ENCODE measurements at places on chromosomes 1 and 21.

GRCh38 chr1:176994931-176995596 lies 169.4 kb downstream of the ASTN1 start:
- DNase-seq: no peak

- DNase-seq: no peak
These were observed 18.2 kb upstream of the SSBP3 start for GRCh38 chr1:54424398-54424797.

DNA sequence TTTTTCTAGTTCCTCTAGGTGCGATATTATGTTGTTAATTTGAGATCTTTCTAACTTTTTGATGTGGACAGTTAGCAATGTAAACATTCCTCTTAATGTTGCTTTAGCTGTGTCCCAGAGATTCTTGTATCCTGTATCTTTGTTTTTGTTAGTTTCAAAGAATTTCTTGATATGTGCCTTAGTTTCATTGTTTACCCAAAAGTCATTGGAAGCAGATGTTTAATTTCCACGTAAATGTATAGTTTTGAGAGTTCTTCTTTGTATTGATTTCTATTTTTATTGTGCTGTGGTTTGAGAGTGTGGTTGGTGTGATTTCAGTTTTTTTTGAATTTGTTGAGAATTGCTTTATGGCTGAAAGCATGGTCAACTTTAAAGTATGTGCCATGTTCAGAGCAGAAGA lies 319.4 kb downstream of the PTBP2 start:
- no peak for DNase-seq

- DNase-seq: no peak
These were observed 186.4 kb upstream of the ZNHIT6 start for GRCh38 chr1:85894651-85895050.

GRCh38 chr1:42758641-42759040 lies 8.2 kb downstream of the P3H1 start:
- DNase-seq: no peak

GRCh38 chr1:2151252-2151651 lies 43.3 kb downstream of the FAAP20 start:
- no peak for DNase-seq

- no peak for DNase-seq
These were observed 102.3 kb downstream of the RPE65 start for GRCh38 chr1:68347415-68347814.

DNA sequence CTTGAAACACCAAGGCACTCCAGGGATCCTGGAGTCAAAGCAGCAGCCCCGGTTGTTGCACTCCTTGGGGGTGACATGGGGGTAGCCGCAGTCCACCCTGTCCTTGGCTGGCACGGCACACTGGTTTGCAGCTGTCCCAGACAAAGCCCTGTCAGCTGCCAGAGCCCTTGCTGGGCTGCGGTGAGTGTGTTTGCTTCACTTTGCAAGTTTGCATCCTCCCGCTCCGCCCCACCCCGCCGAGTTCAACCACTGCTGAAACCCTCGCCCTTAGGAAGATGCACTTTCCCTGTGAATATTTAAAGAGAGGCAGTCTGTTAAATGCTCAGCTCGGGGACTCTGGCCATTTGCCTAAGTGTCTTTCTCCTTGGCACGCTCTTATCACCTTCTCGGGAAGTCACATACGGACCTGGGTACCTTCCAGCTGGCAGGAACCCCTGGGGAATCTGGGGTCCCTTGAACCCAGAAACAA lies 1.7 kb downstream of the TFF3 start:
- no peak for DNase-seq

DNA sequence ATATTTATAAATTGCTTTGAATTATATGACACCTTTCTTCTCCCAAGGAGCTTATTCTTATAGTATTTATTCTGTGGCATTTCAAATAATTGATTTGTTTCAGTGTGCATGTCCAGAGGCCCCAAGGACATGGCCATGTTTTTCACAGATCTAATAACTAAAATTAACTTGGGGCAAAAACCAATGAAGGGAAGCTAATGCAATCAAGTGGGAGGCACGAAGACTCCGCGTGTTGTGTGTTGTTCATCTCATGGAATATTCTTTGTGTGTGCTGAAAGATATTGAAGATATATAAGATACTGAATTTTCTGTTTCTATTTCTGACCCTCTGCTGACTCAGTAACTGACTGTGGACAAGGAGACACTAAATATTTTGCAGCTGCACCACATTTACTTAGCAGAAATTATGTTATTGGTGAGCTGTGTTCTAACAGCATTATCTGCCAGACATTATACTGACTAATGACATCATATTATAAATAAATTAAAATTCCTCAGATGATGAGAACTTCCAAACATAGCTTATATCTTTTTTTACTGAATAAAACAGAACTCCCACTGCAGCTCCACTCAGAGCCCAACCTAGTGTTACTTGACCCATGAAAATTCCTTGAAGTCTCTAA lies 519.3 kb upstream of the CXADR start:
- DNase-seq: no peak

- DNase-seq: no peak
These were observed 17.7 kb downstream of the PLEKHM2 start for GRCh38 chr1:15701784-15702183.

- no peak for DNase-seq
These were observed 14.8 kb downstream of the LRRC41 start for GRCh38 chr1:46288485-46289133.

DNA sequence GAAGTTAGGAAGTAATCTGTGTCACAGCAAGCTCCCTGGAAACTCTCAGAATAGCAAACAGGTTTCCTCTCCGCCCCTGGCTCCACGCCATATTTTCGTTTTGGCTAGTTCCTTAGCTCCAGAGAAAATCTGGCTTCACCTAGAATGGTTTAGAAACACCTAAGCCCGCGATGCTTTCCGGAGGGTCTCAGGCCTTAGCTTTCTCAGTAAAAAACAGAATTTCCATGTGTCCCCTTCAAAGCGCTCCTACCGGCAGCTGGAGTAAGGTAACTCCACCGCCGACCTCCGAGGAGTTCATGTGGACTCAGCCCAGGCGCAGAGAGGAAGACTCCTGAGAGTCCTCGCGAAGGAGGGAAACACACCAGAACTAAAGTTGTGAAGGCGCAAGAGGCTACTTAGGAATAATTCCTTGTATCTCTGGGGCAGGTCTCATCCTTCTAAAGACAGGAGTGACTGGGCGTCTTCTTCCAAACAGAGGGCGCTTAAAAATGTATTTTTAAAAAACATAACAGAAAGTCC lies 406 bp downstream of the KIAA0040 start:
- no peak for DNase-seq

GRCh38 chr1:161838885-161839284 lies 72.8 kb downstream of the ATF6 start:
- no peak for DNase-seq

DNA sequence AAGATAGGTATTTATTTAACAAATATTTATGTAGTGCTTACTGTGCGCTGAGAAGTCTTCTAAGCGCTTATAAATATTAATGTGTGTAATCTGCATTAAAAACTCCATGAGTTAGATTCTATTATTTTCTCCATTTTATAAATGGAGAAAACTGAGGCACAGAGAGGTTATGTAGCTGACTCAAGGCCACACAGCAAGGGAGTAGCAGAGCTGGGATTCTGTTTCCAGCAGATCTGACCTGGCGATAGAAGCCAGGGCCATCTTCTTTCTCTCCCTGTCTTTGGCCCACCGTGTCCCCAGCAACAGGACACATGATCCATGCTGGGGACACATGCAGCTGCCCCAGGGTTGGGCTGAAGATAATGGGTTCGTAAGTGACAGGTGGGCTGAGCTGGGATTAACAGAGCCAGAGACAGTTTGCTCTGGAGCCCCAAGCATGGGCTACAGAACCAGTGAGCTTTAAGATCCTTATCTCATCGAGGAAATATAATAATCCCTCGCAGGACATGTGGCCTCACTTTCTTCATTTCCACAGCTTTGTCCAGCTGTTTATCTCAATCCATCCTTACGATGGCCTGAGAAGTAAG lies 30.3 kb downstream of the IGSF21 start:
- DNase-seq: no peak

DNA sequence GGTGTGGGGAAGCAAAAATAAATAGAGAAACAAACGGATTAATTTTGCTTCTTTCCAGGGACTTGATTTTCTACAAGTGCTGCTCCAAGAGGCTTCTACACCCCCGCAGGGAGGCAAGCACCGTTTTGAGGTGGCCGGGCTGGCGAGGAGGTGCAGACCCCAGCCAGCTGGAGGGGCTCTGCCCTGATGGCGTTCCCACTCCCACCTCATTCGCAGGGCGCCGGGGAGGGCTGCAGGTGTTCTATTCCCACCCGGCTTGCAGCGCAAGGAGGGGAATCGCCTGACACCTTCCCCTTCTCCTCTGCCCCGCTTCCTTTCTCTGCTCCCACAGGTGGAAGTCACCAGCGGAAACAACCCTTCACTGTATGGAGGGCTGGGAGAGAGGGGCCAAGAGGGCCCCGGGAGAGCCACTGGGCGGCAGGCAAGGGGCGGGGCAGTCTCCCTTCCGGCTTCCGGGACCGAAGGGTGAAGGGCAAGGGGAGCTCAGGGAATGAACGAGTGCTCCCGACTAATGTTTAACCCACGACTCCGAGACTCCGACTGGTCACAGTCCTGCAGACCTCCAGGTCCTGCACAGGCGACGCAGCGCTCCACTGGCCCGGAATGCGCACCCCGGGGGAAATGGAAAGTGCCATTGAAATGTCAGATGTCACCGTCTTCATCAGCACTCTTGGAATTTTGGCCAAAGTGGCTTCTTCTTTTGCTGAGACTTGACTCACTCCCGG lies 29.1 kb downstream of the TEX35 start:
- DNase-seq: no peak

DNA sequence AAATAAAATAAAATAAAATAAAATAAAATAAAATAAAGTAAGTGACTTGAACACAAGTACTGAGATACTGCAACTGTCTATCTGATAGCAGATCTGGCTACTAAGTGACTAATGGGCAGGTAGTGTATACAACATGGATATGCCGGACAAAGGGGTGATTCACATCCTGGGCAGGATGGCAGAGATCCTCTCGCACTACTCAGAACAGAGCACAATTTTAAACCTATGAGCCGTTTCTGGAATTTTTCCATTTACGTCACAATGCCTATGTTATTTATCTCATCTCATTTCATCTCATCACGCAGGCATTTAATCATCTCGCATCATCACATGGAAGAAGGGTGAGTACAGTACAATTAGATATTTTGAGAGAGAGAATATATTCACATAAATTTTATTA lies 233.3 kb upstream of the COA6 start:
- DNase-seq: no peak

DNA sequence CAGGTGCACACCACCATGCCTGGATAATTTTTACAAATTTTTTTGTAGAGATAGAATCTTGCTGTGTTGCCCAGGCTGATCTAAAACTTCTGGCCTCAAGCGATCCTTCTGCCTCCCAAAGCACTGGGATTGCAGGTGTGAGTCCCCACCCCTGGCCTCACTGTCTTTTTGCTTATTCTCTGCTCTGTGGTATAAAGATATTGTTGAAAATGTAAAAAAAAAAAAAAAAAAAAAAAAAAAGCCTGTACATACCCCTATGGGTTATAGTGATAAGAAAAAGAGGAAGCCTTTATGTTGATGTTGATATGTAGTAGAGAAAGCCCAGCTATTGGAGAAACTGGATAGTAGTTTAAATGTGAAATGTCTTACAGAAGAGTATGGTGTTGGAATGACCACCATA lies 125.8 kb downstream of the XPR1 start:
- no peak for DNase-seq

GRCh38 chr1:17075470-17076255 lies 21.8 kb upstream of the SDHB start:
- no peak for DNase-seq

- DNase-seq: no peak
These were observed 6.4 kb downstream of the OR2C3 start for GRCh38 chr1:247529771-247530355.

DNA sequence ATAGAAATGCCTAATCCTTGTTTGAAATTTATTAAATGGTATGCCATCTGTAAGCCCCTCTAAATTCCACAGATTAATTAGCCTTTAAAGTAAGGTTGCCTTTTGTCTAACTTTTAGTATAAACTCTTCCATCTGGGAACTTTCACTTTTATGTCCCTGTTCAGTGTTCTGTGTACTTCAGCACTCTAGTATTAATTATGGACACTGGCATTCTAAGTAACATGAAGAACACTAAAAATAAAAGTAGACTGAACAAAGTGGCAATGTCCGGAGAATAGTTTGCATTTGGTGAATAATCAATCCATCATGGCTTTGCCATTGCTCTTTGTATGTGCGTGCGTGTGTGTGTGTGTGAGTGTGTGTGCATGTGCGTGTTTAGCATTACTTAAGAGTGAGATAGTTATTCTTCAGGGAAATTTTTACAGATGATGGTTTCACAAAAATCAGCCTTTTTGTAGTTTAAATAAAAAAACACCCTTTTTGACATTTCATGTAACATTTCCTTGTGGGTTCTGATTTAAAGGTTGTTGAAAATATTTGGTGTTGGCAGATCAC lies 51.1 kb downstream of the ATF6 start:
- DNase-seq: no peak

- no peak for DNase-seq
These were observed 14.0 kb upstream of the UMODL1 start for GRCh38 chr21:42056996-42057689.

GRCh38 chr1:110056776-110057175 lies 13.7 kb downstream of the ALX3 start:
- no peak for DNase-seq

GRCh38 chr1:165828669-165829329 lies 1.4 kb downstream of the UCK2 start:
- no peak for DNase-seq

DNA sequence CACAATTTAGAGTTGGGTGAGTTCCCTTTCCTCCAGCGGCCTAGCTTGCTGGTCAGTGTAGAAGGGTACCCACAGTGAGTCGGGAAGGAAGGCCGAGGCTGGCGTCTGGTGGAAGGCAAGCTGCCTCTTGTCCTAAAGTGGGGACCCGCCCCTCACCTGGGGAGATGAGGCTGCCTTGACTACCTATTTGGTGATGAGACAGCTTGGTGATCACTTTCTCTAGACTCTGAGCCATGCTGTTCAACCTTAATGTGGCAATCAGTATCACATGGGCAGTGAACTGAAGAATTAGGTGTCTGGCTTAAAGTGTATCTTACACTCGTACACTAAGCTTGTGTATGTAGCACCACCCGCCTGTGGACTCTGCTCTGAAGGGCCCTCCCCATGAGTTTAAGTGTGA lies 100.7 kb downstream of the COLGALT2 start:
- no peak for DNase-seq

GRCh38 chr1:109201123-109201703 lies 12.5 kb upstream of the SARS1 start:
- no peak for DNase-seq

- no peak for DNase-seq
These were observed 10.7 kb downstream of the HES2 start for GRCh38 chr1:6409053-6409452.

DNA sequence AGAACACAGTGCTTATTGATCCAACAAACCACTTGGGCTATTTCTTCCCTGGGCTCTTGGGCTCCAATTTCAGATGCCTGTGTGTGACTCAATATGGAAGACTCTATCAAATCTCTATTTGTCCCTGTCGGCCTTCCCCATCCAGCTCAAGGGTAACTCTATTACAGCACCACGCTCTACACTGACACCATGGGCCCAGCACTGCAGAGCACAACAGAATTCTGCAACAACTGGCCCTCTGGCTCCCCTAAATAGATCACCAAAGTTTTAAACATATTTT lies 51.7 kb downstream of the CAPZB start:
- DNase-seq: no peak

- DNase-seq: no peak
These were observed 829.9 kb upstream of the PRMT6 start for GRCh38 chr1:106226550-106226949.
